ENCODE measurements at places on chromosomes 12 and 14.
A peak's percentile ranks its signal among the peaks of the same experiment; 100 is the strongest.

DNA sequence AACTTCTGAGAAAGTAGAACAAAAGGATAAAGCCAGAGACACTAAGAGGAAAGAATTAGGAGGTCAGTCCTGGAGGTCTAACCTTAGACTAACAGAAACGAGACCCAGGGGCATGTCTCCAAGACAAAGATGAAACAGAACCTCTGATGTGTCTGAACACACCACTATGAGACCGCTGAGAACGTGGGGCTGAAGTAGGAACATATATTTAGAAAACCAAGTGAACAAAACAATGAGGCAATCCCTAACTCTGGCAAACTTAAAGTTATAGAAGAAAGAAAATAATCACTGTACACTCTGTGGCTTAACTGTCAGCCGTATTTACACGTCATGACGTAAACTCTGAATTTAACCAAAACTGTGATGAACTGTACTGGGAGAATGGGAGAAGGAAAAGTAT, 17.9 kb downstream of the KCTD10 start:
- peak; percentile 70 for DNase-seq

- no peak for DNase-seq
Observed at GRCh38 chr14:95486875-95487668, 29.4 kb downstream of the SYNE3 start.

DNA sequence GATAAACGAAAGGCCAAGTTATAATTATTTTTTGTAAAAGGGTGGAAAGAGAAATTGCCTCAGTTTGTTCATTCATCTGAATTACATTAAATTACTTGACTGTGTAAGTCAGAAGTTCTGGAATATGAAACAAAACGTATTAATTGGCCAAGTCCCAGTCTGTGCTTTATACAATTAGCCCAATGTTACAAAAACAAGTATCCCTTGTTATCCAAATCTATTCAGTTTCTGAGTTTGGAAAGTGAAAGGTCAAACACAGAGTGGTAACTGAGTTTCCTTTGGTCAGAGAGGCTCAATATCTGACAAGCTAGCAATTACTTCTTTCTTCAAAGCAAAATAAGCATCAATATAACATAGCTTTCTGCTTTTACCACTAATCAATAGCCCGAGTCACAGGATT, 62.6 kb downstream of the SPPL3 start:
- DNase-seq, result no peak

DNA sequence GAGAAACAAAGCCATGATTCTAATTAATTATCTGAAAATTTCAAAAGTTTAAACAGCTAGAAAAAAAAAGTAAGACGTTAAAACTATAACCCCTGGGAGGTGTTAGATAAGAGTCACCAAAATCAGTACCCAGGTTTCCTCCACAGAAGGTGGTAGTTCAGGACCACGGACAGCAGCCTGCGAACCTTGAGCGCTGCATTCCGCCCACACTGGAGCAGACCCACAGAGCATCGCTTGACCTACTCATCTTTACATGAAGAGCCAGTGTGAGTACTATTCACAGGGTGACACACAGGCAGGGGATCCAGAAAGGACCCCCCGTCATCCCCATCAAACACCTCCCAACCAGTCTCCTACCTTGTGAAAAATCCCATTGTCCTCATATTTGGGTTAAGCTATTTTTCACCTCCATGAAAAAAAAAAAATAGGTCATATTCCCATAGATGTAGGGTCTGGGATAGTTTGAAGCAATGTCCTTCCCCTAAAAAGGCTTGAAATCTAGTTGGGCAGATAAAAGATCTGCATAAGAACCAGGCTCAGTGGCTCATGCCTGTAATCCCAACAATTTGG, 8.8 kb upstream of the CHGA start:
- no peak for DNase-seq

DNA sequence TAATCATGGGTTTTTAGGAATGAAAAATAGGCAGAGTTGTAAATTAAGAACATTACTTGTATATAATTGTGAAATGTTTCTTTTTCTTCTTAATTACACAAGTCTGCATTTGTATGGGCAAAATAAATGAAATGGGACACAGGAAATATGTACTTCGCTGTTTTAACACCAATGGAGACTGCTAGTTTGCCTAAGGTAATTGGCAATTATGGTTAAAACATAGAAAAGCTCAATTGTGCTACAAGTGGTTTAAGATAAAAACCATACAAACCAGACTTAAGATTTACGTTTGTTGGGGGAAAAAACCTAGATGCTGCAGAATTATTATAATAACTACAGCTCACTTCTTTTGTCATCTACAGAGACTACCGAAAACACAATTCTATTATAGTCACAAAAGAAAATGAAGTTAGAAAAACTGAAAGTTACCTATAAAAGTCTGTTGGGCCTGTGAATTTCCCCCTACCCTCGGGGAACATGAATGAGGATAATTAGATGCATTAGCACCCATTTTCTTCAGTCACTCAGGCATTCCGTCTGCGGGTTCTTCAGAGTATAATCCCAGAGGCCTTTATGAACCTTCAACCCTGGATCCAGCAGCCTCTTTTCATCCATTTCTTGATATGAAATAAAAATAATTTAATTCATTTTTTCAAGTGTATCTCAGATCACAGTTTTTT, 37.2 kb downstream of the BTBD7 start:
- no peak for DNase-seq

DNA sequence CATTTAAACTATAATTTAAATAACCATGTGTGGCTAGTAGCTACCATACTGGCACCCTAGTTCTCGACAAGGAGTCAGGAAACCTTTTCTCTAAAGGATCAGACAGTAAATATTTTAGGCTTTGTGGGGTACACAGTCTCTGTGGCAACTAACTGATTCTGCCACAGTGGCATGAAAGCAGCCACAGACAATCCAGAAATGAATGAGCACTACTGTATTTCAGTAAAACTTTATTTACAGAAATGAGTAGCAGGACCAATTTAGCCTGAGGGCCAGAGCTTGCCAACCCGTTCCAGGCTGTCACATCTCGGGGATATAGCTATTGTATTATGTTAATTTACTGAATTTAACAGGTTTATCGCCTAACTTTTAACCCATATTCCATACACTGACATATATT, 278.7 kb downstream of the ITPR2 start:
- no peak for DNase-seq

DNA sequence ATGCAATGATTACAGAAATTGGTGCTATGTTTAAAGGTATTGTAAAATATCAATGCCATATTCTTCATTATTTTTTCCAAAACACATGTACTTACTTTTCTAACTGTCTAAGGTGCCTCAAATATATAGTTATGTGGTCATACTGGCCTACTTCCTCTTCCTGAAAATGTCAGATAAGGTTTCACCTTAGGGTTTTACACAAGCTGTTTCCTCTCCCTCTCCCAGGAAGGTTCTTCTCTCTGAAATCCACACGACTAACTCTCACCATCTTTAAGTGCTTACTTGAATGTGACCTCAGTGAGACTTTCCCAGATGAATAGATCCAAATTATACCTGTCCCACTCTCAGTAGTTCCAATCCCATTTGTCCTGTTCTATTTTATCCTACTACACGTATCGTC, 11.6 kb upstream of the CLEC4D start:
- DNase-seq, result no peak

GRCh38 chr14:61176686-61177085, 104.5 kb downstream of the TMEM30B start:
- no peak for DNase-seq

- no peak for DNase-seq
Observed at GRCh38 chr14:95651821-95652583, 34.2 kb upstream of the TCL1B start.

GRCh38 chr14:33792720-33793368, 158.0 kb downstream of the EGLN3 start:
- DNase-seq, result peak; percentile 41

Measured in AG04450 (cell line).